ENCODE measurements at places on chromosomes 7 and 10.

DNA sequence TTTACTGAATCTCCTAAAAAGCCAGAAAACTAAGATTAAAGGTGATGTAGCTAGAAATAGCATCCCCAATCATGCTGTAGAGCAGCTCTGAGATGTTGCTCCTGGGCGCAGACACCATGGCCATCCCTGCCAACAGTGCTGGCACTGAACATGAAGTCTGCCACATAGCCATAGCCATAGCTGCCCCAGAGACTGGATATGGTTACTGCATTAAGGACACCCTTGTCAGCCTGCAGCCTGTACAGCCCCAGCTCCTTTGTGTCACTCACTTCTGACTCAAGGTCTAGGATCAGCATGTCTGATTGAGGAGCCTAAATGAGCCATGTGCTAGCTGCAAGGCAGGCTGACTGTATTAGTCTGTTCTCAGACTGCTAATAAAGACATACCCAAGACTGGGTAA lies 284.6 kb downstream of the RPS24 start:
- no peak for DNase-seq

DNA sequence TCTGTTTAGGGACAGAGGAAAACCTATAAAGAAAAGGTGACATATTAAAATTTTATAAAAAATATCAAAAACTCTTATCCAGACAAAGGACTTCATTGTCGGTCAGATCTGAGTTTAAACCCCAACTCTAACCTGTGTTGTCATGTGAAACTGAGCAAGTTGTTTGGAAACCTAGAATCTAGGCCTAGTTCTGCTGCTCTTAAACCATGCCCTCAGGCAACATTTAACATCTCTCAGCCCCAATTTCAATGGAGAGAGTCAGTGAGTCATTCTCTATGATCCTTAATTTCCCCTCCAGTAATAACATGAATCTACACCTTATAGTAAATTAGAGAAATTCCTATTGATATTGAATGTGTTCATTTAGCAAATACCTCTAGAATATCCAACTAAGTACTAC lies 192.3 kb downstream of the IMMP2L start:
- no peak for DNase-seq

- DNase-seq: no peak
These were observed 592.9 kb upstream of the NRP1 start for GRCh38 chr10:33927347-33927746.

GRCh38 chr7:139914306-139915267 lies 85.5 kb downstream of the TBXAS1 start:
- no peak for DNase-seq

DNA sequence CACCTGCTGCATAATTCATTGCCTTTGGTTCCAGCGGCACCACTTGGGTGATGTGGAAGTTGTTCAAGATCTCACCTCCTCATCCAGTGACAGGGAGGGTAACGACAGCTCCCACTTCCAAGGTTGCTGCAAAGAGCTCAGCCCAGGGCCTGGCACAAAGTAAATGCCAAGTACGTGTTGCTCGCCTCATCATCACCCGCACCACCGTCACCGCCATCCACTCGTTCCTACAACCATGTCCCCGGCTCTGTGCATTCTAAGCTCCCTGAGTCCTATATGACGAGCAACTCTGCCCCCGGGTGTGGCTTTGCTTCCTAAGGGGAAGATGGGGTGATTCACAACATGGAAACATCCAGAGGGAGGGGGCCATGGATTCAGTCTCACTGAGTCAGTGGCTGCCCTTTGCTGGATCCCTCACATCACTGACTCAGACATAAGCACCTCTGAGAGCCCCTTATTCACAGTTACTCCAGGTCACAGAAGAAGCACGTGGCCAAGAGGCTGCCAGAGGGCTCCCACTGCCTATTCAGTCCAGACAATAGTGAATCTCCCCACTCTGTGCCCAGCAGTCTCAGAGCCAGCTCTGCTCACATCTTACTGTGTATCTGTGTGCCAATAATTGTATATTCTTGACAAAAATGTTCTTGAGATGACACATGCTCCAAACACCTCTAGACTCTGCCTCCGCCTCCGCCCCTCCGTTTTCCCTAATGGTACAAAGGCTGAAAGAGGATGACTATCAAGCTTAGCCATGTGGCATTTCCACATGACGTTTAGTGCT lies 159.1 kb downstream of the GFRA1 start:
- DNase-seq: no peak

GRCh38 chr7:37832194-37832593 lies 16.2 kb upstream of the NME8 start:
- no peak for DNase-seq

DNA sequence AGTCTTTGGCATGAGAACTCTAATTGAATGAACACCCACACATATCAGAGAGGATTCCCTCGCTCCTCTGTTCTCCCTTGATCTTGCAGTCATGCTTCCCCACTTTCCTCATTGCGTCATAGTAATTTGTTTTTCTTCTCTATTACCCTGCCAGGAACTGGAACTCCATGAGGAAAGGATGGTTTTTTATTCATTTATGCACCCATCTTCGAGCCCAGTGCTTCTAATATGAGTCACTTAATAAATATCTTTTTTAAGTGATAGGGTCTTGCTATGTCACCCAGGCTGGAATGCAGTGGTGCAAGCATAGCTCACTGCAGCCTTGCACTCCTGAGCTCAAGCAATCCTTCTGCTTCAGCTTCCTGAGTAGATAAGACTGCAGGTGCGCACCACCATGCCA lies 83.5 kb downstream of the OTUD1 start:
- DNase-seq: no peak

- DNase-seq: no peak
These were observed 1049.3 kb upstream of the C7orf33 start for GRCh38 chr7:147541261-147541660.

DNA sequence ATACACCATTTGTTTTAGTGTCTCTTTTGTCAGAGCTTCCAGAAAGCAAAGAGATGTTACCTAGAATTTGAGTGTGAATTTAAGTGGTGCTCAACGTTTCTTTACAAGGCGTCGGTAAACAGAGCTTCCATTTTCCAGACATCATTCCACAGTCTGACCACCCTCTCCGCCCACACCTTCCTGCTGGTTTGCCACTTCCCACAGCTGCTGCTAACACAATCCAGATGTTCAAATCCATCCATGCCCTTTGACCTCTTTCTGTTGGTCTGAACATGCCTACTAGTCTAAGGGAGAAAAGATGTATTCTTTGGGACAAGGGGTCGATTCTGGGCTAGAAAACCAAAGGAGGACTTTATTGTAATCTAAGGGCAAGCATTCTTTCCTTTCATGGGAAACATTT lies 86.1 kb downstream of the FAM107B start:
- no peak for DNase-seq

- no peak for DNase-seq
These were observed 187.4 kb upstream of the TMEM72 start for GRCh38 chr10:44723619-44724325.

DNA sequence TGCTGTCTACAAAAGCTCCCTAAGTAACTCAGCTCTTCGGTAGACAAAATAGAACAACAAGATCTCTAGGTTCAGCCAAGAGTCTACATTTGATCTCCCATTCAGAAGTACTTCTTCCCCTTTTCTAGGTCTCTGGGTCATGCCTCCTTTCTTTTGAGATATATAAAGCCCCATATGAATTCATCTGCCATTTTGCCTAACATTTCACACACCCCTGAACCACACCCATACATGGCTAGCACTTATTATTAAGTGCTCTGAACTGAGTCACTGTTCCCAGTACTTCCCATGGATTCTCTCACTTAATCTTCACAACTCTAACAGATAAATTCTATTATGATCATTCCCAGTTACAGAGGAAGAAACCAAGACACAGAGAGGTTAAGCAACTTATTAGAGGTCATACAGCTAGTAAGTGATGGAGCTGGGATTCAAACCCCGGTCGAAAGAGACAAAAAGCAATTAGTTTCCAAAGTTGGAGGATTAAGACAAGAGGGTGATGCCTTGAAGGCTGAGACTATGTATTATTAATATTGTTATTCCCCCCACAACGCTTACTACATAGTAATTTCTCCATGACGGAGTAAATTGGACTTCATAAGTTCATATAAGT lies 17.3 kb downstream of the MYOF start:
- no peak for DNase-seq

DNA sequence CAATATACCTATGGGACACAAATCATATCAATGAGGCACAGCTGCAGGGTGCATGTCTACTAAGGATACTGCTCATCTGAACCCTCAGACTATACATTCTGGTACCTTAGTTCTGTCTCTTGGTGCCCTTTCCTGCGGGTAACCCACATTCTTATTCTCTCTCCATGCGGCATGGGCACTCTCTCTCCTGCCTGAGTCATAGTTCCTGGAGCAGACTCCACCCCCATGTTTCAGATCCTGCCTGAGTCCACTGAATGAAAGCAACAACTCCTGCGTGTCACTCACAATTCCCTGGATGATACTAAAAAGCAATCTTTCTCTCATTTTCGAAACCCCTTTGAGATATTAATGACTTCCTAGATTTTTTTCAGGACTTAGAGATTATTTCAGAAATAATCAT lies 653.1 kb upstream of the C7orf33 start:
- DNase-seq: no peak

DNA sequence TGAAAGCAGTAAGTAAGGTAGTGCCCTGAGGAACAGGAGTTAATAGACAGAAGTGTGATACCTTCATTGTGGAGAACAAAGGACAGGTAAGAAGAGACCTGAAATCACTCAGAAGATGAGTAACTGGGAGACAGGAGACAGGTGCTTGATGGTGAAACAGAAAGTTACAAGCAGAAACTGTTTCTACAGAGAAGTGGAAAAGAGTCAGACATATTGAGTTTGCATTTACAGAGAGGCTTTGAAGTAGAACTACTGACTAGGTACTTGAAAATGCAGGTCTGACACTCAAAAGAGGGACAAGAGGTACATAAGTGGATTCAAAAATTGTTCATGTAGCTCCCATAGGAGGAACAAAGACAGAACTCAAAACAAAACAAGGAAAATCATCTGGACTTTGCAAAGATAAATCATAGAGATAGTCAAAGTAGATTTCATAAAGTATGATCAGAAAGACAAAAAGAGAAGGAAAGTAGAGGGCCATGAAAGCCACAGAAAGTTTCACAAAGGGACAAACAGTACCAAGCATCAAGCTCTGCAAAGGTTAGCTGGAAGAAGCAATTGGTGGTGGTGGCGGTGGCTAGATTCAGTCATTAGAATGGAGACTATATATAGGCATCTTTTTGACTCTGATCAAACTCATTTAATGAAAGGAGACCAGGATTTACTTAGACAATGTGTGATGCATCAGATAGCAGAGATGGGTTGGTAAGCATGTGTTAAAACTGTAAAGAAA lies 198.4 kb downstream of the PCLO start:
- no peak for DNase-seq

DNA sequence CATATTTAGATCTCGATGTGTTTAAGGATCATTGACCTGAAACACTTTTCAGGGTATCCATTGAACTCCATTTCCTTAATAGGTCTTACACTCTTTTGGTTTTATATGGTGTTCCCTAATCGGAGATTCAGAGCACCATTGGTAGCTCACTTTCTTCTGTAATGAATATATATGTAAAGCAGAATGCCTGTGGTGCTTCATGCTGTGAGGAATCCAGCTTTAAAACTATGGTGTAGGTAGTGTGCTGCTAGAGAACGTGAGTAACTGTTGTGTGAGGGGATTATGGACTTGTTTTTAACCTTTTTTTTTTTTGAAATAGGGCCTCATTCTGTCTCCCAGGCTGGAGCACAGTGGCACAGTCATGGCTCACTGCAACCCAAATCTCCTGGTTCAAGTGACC lies 376.9 kb upstream of the LRGUK start:
- DNase-seq: no peak

GRCh38 chr7:54932818-54933543 lies 85.8 kb upstream of the EGFR start:
- DNase-seq: peak; percentile 63

DNA sequence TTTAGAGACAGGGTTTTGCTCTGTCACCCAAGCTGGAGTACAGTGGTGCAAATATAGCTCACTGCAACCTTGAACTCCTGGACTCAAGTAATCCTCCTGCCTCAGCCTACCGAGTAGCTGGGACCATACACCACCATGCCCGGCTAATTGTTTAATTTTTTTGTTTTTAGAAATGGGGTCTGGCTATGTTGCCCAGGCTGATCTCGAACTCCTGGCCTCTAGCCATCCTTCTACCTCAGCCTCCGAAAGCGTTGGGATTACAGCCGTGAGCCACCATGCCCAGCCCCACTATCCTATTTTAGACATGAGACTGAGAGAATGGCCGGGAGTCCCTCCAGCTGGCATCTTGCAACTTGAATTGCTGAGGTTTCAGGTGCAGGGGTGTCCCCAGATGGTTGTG lies 39.4 kb downstream of the KCTD7 start:
- no peak for DNase-seq

- peak; percentile 64 for DNase-seq
These were observed 2.8 kb downstream of the UPK3B start for GRCh38 chr7:76512941-76513816.

DNA sequence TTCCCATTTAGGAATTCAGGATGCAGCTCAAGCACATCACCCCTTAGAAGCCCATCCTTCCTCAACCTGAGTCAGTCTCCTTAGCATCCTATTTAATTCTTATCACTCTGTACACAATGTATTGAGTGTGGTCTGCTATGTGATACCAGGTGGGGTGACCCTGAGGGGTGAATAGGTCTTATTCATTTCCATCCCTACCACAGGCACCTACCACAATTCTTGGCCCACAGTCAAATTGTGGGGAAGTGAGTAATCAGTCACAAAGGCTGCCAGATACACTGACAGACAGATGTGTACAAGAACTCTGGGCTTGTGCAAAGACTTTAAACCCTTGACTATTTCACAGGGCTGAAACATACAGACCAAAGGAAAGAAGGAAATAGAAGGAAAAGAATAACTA lies 560.5 kb downstream of the PARD3 start:
- DNase-seq: no peak

- no peak for DNase-seq
These were observed 156.3 kb upstream of the TMEM106B start for GRCh38 chr7:12054830-12055229.

- DNase-seq: no peak
These were observed 31.8 kb downstream of the SMURF1 start for GRCh38 chr7:99112097-99112496.

GRCh38 chr10:34966451-34966850 lies 123.7 kb downstream of the CUL2 start:
- no peak for DNase-seq

DNA sequence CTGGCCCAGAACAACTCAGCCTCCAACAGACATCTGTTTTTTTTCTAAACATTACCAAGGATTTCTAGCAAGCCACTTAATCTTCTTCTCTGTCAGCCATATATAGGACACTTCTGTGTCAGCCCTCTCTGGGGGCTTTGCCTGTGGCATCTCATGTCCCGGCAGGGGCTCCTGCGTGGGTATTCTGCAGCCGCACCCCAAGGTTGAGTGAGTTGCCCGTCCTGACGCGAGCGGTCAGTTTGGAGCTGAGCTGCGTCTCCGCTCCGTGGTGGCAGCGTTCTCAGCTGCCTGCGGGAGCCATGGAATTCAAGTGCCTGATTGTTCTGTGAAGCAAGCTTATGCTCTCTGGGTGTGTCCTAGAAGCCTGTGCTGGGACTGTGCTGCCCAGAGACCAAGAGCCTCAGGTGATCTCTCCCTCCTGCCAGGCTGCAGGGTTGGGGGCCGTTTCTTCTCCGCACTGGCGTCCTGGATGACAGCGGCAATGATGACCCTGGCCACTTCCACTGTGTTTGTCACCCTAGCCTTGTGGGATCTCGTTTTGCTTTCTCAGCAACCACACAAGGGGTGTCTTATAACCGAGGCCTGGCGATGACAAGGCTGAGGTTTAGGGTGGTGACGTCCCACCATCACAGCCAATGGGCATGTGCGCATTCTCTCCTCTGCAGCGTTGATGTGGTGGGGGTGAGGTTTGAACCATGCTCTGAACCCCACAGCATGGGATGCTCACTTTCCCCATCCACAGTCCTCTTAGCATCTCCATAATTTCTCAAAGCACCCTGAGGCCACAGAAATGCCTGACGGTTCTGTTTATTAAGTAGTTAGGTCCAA lies 612.6 kb upstream of the FOXK1 start:
- no peak for DNase-seq
